ENCODE measurements at places on chromosomes 4 and X. TPM values are rescaled to one million over a fixed set of nuclear protein-coding genes. Genes with fewer than 3 reads are reported as not detected.

TACC3 gene
- total RNA-seq, result 49.3 TPM

DNA sequence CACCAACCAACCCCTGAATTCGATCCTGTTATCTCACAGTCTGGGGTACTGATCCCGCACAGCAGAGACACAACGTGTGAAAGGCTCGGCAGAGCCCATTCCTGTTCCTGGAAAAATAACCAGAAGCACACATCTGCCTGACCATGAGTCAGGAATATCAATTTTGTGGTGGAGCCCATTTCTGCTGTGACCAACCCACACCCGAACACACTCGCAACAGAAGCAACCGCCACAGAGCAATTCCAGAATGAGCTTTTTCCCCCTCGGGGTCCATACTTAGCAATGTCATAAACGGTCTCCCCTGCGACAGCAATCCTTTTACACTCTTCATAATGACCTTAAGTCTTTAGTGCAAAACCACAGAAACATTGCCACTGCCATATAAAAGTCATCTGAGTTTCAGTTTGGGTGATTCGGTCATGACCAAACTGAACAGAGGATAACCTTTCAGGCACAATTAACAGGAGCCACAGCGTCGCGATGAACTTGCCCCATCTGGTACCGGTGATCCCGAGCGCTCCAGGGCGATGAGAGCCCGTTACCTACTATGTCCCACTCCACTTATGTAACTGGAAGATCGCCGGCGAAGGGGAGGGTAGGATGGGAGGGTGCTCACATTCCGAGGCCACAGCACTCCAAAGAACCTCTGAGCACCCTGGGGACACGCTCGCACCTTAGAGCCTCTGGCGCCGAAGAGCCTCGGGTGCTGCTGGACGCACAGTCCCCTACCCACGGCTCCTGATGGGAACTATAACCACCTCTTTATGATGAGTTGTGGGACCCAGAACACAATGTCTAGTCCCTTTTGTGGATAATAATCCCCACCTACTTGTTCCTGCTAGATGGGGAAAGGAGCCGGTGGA, 1.1 kb downstream of the MECP2 start:
- DNase-seq, result no peak

GRCh38 chr4:38672397-38673129, 8.6 kb downstream of the KLF3 start:
- DNase-seq, result no peak

- DNase-seq, result no peak
These were observed 174.9 kb upstream of the SMARCAD1 start for GRCh38 chr4:94032754-94033153.

DNA sequence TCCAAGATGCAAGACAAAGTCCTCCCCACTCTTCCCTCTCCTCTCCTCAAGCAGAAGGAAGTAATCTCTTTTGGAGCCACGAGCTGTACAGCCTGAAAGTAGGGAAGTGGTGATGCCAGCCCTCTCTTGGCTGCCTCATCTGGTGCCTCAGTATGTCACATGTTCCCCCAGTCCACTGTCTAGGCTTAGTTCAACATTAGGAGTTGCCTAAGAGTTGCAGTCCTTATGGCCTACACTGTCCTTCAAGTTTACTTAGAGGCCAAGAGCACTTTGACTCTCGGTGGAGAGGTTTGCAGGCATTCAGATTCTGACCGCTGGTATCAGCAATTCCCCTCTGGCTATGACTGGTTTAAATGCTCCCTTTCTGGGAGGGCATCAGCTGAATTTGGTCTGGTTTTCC, 735.6 kb downstream of the GLUD2 start:
- DNase-seq, result no peak

Data from hematopoietic multipotent progenitor cell (in vitro differentiated cells).